NCI-H1105 treated with DMSO at 0.1 percent for 48 hours (cell line): ENCODE measurements at places on chromosomes 3 and 15.

GRCh38 chr3:70392227-70392626 lies 79.8 kb upstream of the MDFIC2 start:
- DNase-seq = no peak

- no peak for DNase-seq
These were observed 228.7 kb downstream of the WDR72 start for GRCh38 chr15:53530761-53531160.

GRCh38 chr15:65246026-65246714 lies 34.9 kb upstream of the CILP start:
- no peak for DNase-seq

- DNase-seq = no peak
These were observed 381.4 kb upstream of the TGFBR2 start for GRCh38 chr3:30225021-30225420.

DNA sequence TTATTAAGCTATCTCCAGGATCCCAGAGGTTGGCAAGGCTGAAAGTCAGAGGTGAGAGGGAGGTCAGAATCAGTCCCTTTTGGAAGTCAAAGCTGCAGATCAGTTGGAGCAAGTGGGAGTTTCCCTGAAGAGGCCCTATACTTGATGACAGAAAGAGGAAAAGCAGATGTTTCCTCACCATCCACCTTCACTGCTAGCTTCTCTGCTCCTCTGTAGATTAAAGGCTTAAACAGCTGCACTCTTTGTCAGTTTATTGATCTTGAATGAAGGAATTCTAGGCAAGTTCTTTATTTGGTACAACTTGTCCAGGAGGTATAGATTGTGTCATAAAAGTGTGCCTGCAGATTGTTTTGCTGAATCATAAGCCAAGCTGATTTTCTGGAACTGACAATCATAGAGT lies 408.2 kb upstream of the TGFBR2 start:
- no peak for DNase-seq
